ENCODE measurements at places on chromosomes 12 and 14.

DNA sequence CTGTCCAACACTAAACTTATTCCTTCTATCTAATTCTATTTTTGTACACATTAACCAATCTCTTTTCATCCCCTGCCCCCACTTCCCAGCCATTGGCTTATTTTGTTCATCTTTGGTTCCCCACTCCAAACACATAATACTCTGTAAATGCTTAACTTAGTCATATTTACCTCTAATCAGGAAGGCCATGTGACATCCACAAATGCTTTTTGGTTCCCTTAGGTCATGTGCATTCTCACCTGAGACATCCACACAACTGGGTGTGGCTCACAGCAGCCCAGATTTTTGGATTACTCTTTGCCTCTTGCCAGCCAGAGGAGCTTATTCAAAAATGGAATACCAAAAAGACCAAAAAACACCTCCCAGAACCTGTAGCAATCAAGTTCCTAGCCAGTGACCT, 28.4 kb downstream of the ARL1 start:
- H3K27me3 ChIP-seq: no peaks in the 10 kb centered on the region
- no peak for DNase-seq
- no peak overlapping the region for H3K4me3 ChIP-seq
- H3K27ac ChIP-seq: no peak overlapping the region

DNA sequence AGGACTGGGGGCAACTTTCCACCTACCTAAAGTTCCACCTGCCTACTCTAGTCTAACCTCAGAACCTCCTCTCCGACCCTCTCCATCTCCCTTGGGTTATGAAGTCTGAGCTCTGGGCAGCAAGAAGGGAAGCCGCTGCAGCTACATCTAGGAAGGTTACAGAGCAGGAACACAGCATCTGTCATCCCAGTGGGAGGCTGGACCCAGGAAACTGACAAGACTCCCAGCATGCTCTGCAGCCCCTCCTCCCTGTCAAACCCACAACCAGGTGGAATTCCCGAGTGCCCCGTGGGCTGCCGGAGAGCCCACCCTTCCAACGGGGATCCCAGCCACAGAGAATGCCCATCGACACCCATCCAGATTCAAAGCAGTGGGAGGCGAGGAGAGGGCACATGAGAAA, 2.1 kb downstream of the TESC start:
- peaks cover 28% of the 10 kb centered on the region for H3K27me3 ChIP-seq
- no peak overlapping the region for H3K4me3 ChIP-seq
- no peaks in the 10 kb centered on the region for H3K36me3 ChIP-seq
- peaks cover 15% of the 10 kb centered on the region for H3K4me1 ChIP-seq
- no peak for DNase-seq

DNA sequence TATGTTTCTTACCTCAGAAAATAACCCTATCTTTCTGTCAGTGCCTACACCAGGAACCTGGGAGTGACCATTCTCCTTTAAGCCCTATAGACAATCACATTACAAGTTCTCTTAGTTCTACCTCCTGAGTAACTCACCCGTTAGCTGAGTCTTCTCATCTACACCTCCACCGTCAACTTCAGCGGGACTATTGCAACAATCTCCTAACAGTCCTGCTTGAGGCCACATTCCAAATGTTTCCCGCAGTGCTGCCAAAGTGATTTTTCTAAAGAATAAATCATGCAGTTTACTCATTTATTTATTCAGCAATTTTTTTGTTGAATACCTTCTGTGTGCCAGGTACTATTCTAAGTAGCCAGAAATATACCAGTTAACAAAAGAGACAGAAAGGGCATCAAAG, 285.0 kb upstream of the GRIP1 start:
- H3K4me1 ChIP-seq: no peaks in the 10 kb centered on the region

DNA sequence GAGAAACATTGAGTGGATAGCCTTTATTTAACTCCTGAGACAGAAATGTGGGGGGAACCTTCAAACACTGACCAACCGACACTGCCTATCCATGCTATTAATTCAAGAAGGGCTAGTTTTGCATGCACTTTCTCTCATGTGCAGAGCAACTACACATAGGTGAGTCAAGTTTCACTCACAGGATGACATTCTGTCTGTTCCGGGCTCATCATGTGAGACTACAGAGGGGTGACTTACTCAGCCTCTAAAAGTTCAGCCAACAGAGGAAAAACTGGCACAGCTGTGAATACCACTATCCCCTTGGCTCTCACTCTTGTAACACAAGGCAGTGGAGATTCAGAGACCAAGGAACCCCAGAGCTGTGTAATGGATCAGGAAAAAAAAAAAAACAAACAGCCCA, 13.3 kb downstream of the BEST3 start:
- DNase-seq: no peak
- peaks cover 16% of the 10 kb centered on the region for H3K4me1 ChIP-seq
- peaks cover 17% of the 10 kb centered on the region for H3K27me3 ChIP-seq
- no peak overlapping the region for H3K27ac ChIP-seq
- H3K36me3 ChIP-seq: no peaks in the 10 kb centered on the region
- no peak overlapping the region for H3K4me3 ChIP-seq

- peaks cover 7% of the 10 kb centered on the region for H3K27me3 ChIP-seq
- H3K27ac ChIP-seq: no peak overlapping the region
- no peaks in the 10 kb centered on the region for H3K4me1 ChIP-seq
- DNase-seq: no peak
- no peak overlapping the region for H3K4me3 ChIP-seq
Observed at GRCh38 chr12:105580821-105581352, 250.4 kb downstream of the C12orf75 start.

GRCh38 chr12:56086096-56086495, 6.1 kb downstream of the ERBB3 start:
- no peaks in the 10 kb centered on the region for H3K4me1 ChIP-seq
- no peak overlapping the region for H3K27ac ChIP-seq
- no peaks in the 10 kb centered on the region for H3K36me3 ChIP-seq
- no peak overlapping the region for H3K4me3 ChIP-seq
- peaks cover 34% of the 10 kb centered on the region for H3K27me3 ChIP-seq
- no peak for DNase-seq

DNA sequence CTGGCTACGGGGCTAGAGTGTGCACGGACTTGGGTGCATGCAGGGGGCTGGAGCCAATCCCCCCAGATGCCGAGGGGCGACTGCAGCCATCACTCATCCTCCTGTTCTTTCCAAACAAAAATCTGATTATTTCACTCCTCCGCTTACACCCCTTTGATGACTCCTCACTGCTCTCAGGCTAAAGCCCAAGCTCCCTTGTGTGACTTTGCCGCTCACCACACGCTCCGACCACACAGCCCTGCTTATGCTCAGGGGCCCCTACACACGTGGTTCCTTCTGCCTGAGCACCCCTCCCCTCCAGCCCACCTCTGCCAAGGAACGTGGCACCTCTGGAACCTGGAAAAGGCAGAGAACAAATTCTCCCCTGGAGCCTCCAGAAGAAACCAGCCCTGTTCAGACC, 13.7 kb downstream of the CHFR start:
- DNase-seq: no peak
- H3K36me3 ChIP-seq: peaks cover 45% of the 10 kb centered on the region
- H3K27ac ChIP-seq: no peak overlapping the region
- H3K4me3 ChIP-seq: no peak overlapping the region
- H3K27me3 ChIP-seq: no peaks in the 10 kb centered on the region
- no peaks in the 10 kb centered on the region for H3K4me1 ChIP-seq
